Stimulated activated CD4-positive, alpha-beta T cell treated with anti-CD3 and anti-CD28 coated beads, Interleukin-1b, Interleukin-23, amount 100 ng/mL, for 48 hours (primary cell): ENCODE measurements at places on chromosomes 16 and 17.
A peak's percentile ranks its signal among the peaks of the same experiment; 100 is the strongest.

- DNase-seq = no peak
Measured at GRCh38 chr16:79055251-79055970, 545.1 kb downstream of the MAF start.

DNA sequence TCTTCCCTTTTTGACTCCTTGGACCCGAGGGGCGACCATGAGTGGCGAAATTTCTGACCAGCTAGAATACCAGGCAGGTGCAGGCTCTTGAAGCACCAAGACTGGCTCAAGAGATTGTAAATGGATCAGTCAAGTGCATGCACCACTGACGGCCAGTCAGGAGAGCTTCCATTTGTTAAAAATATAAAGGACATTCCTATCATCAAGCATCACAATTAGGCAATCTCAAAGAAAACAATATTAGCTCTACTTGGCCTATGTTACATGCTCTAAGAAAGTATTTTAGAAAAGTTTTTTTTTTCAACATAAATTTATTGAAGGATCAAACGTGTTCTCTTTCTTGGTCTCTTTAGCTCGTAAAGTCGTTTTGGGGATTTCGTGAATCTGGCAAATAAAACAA is 1.5 kb upstream of the PRKCA start:
- DNase-seq = no peak

DNA sequence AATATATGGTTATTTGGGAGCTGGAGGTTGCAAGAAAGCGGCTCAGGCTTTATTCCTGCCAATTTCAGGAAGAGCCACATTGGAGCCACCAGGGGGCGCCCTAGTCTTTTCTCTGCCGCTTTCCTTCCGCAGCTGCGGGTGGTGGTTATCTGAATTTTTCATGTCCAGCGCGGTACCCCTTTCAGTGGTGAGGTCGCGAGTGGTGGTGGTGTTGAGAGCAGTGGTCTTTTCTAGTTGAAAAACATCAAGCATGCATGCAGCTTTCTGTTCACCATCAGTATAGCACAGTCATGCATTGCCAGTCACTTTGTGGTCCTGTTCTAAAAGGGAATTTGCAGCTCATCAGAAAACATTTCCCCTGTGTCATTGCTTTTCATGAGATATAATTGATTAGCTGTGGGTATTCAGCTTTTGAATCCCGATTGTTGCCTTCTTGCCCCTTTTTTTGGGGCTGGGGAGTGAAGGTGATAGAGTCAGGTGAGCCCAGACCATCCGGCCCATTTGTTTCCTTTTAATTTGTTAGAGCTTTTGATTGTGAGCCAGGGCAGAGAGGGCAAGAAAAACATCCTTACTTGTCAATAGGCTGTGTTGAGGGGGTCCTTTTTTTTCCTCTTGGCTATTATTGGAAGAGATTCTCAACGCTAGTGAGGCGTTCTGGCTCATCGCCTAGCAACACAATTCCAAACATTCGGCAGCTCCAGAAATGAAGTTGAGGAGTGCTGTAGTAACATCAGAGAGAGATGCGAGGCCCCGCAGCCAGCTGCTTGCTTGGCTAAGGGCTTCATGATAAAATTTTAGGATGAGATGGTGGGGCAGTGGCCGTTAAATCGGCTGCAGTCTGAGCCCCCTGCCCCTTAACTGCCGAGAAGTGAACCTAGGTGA is 119.0 kb downstream of the SNX29 start:
- peak; percentile 61 for DNase-seq

- DNase-seq = no peak
Measured at GRCh38 chr17:34386697-34387550, 23.9 kb upstream of the CCL1 start.

GRCh38 chr17:17505151-17505550 is 9.0 kb upstream of the RASD1 start:
- no peak for DNase-seq

GRCh38 chr16:84555418-84556196 is 51.1 kb upstream of the MEAK7 start:
- DNase-seq = no peak

GRCh38 chr17:67617304-67617899 is 100.3 kb upstream of the NOL11 start:
- no peak for DNase-seq

GRCh38 chr16:29986231-29986630 is 9.2 kb downstream of the HIRIP3 start:
- no peak for DNase-seq

DNA sequence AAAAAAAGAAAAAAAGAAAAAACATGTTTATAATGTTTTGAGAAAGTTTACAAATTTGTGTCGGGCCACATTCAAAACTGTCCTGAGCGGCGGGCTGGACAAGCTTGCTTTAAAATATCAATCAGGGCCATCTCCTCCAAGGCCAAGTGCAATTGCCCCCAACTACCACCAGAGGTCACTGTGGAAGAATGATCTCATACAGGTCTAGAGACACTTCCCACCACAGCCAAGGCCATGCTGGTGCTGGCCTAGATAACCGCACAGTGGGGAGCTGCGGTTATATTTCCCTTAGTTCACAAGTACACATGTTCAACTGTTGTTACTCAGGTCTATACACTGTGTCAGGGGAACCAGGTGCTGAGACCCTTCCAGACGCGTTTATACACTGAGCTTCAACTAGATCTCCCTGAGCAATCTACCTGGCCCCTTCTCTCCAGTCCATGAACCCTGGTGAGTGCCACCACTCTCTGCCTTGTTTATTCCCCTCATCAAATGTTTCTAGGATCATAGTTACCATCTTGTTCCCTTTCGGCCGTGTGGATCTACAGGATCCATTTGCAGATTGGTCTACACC is 83.8 kb upstream of the CCL2 start:
- DNase-seq = peak; percentile 44

DNA sequence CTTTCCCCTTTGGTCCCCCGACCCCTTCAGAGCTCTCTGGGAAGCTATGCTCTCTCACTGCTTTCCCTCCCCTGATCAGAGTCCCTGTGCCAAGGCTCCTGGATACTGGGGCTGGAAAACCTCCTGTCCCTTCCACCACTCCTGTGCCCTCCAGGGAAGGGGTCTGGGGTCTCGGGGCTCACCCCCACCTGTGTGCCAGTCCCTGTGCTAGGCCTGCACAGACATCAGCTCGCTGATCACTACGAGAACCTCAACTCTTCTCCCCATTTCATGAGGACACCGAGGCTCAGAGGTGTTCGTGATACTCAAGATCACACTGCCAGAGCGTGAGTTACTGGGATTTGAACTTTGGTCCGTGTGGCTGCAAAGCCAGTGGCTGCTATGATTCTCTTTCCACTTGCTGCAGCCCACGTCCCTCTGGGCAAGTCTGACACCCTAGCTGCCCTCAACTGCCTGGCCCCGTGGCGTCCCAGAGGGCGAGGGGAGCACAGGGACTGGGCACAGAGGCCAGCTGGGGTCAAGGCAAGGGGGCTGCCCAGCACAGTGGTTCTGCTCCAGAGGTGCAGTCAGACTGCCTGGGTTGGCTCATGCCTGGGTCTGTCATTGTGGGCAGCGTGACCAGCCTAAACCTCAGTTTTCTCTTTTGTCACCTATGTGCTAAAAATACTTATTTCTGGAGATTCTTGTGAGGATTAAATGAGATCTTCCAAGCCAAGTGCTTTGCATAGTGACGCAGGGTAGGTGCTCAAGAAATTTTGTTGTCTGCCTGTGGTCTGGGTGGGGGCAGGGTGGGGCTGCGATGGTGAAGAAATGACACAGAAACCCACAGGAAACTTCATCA is 43.8 kb upstream of the TOB1 start:
- peak; percentile 81 for DNase-seq

GRCh38 chr17:81740395-81740961 is 28.4 kb downstream of the SLC25A10 start:
- DNase-seq = no peak

DNA sequence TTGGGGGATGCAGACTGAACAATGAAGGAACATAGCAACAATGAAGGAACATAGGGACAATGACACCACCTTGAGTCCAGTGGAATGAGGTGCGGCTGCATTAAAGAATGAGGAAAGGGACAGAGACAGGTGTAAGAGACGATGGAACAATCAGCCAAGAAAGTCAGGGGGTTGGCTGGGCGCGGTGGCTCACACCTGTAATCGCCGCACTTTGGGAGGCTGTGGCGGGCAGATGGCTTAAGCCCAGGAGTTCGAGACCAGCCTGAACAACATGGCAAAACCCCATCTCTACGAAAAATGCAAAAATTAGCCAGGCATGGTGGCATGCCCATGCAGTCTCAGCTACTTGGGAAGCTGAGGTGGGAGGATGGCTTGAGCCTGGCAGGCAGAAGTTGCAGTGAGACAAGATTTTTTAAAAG is 13.6 kb upstream of the CBFB start:
- DNase-seq = no peak

GRCh38 chr16:64408699-64409098 is 713.2 kb downstream of the CDH11 start:
- DNase-seq = no peak

DNA sequence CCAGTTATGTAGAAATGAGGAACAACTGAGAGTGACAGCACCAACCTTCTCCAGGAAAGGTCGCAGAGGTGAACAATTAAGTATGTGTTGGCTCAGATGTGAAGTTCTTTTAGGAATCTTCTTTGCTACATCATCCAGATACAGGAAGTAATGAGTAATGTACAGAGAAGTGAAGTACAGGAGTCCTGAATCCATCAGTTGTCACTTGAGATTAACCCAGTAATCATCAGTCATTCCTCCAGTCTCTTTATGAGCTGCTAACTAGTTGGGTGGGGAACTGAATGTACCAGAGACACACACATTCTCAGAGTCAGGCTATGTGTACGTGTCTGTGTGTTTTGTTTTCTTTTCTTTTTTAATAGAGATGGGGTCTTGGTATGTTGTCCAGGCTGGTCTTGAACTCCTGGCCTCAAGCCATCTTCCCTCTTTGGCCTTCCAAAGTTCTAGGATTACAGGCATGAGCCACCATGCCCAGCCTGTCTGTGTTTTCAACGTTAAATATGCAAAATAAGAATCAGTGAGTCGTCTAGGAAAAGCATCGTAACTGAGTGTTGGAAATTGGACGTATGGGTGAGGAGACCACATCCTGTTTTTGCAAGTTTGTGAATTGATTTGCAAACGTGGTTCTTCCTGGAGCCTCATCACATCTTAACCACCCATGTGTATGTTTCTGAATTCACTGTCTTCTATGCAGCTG is 19.9 kb downstream of the ZNF200 start:
- peak; percentile 16 for DNase-seq

GRCh38 chr17:17419631-17420030 is 57.2 kb upstream of the MED9 start:
- no peak for DNase-seq

GRCh38 chr16:1772908-1773702 is at the start of gene MRPS34:
TSS of gene MRPS34 (minus strand) at chr16:1773134. CDS start at chr16:1773119, 15 bp downstream.
- DNase-seq = peak; percentile 84

DNA sequence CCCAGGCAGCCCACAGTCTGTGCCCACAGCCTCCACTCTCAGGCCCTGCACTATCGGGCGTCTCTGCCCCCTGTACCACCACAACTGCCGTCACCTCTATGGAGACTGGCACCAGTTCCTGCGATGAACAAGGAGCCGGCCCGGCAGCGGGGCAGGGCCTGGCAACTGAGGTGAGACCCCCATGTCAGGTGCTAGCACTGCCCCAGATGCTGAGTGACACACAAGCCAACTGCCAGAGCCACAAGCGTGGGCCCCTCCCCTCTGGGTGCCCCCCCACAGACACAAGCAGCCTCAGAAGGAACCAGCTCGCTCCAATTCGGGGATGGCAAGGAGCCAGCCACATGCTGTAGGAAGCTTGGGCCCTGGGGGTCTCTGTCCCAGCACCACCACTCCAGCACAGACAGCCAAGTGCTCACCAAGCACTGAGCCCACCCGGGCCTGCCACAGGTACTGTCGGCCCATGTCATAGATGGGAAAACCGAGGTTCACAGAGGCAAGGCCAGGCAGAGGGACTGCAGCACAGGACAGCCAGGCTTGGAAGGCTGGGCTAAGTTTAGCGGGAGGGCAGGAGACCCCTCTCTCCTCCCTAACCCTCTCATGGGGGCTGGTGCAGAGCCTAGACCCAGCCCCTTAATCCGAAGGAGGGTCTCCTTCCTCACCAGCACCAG is 1.5 kb upstream of the PVALEF start:
- no peak for DNase-seq

- no peak for DNase-seq
Measured at GRCh38 chr16:66176111-66176510, 190.4 kb upstream of the CDH5 start.

DNA sequence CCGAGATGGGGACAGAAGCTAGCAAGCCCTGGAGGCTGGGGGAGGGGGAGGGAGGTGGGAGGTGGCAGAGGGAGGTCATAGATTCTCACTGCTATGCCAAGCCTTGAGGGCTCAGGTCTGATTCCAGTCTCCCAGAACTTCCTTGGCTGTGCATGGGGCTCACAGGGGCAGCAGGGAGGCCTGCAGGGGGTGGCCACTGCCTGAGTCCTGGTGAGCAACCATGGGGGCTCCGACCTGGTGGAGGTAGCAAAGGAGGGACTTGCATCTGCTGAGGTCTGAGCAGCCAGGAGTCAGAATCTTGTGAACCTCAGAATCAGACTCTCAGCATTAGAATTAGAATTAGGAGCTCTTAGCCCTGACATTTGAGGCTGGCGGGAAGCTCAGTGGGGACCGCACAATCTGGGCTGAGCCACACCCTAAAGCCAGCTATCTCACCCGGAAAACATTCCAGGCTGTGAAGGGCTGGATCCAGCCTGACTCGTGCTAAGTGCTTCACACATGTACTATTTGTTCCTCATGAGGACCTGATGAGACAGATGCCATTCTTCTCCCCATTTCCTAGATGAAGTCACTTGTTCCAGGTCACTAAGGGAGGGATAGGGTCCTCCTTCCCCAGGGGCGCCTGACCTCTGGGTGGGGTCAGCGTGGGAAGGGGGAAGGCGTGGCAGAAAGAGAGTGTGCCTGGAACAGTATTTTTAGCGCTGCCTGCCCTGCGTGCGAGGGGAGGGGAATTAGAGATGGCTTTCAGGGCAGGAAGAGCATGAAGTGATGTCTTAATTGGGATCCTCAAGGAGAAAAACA is 17.3 kb upstream of the KCNJ12 start:
- no peak for DNase-seq

DNA sequence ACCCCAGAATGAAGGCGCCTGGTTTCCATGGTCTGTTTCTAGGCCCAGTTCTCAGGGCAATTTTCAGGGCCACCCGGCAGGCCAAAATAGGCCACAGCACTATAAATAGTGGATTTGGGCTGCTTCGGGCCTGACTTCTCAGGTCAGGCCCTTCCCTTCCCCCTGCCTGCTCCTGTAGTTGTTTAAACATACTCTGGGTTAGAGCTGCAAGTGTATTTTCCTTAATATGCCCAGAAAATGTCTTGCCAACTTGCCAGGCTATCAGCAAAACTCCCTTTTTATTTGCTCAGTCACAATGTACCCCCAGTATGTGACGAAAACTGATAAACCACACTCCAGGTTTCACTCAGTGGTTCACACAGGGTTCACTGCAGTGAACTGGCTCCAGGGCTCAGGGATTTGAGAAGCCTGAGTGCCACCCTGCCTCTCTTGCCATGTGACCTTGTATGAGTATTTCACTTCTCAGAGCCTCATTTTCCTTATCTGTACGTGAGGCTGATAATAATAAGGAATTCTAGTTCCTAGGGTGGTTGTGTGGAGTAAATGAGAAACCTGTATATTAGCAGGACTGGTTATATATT is 76.5 kb downstream of the GPRC5B start:
- no peak for DNase-seq
